D721Med (cell line): ENCODE measurements at places on chromosomes 4 and X.

DNA sequence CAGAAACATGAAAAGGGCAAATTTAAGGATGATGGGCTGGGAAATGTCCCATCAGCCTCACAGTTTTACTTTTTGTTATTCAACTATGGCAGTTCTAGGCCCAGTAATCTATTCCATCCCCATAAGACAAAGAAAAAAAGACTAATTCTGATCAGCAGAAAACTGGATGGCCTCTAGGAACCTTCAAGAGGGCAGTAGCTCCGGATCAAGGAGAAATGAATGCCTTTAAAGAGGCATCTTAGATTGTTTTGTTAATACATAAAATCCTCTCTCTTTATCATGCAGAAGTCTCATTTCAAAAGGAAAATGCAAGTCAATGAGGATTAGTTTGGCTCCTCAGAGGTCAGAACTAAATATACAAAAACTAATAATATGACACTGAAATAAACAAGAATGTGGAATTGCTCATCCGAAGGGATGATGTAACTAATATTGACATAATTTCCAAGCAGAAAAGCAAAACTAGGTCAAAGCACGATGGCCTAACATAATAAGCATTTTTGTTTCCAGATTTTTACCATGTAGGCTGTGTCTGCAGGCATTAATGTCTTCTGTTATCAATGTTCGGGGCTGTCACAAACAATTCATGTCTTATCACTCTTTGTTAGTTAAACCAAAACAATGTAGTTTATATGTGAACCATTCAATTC lies 8.8 kb downstream of the MID1 start:
- DNase-seq = no peak

DNA sequence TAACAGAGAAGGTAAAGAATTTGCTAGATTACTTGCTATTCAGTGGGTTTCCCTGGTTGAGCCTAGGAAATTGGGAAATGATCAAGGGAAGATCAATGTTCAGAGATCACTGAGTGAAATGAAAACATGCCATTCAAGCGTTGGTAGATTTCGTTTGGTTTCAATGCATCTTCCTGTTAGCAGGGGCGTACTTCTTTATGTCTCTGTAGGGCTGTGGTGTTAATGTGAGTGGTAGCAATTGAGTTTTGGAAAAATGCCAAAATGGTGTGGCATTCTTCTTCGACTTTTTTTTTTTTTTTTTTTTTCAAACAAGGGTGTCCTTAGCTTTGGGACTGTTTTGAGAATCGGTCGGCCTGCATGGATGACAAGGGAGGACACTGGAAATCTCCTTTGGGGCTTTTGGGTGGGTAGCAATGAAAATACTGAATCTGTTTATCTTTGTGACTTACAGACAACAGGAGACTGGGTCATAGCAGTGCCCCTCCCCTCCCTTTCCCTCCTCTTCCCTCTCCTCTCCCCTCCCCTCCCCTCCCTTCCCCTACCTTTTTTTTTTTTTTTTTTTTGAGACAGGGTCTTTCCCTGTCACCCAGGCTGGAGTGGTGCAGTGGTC lies 50.4 kb downstream of the SPRY1 start:
- DNase-seq = no peak

DNA sequence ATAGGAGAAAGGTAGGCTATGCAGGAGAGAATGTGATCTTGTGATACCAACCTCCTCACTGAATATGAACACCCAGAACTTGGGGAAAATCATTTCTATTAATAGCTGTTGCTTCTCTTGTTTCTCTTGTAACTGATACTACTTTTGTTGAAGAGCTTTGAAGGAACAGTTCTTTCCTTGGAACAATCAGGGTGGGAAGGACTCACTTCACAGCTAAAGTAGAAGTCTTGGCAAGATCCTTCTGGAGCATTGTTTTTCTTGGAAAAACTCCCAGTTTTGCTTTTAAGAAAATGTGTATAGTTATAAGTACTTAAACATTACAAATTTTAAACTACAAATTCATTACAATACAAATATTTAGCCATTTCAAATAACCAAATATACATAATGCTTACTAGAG lies 19.1 kb upstream of the XK start:
- DNase-seq = no peak

DNA sequence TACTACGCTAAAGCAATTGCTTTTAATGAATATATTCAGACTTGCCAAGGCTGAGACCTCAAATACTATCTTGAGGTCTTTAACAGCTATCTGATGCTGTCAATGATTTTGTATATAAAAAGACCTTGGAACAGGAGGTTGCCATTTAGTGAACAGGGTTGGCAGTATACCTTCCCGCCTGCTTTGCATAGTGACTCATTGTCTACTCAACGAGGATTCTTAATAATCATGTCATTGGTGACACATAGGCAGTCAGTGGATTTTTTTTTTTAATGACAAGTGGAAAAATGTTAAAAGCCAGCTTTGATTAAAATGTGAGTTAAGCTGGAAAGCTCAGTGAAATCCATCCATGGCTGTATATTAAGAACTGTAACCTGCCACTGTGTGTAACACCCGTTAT lies 164.0 kb downstream of the ASMT start:
- DNase-seq = no peak

- no peak for DNase-seq
Observed at GRCh38 chrX:34299451-34299967, 167.4 kb upstream of the FAM47A start.

DNA sequence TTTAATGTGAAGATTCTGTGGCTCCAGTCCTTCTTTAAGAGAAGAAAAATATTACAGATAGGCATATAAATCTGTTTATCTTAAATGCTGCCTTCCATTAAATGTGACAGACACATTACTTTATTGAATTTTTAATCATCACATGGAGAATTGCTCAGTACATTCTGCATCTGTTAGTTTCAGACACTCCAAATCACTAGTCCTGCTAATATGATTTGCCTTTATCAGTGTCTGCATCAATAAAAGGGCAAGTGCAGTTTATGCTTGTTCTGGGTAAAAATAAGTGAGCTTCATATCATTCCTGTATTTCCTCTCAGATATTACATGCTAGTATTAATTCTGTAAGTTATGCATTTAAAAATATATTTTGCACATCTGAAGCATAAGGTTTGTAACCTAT lies 666.4 kb downstream of the TECRL start:
- DNase-seq = no peak

DNA sequence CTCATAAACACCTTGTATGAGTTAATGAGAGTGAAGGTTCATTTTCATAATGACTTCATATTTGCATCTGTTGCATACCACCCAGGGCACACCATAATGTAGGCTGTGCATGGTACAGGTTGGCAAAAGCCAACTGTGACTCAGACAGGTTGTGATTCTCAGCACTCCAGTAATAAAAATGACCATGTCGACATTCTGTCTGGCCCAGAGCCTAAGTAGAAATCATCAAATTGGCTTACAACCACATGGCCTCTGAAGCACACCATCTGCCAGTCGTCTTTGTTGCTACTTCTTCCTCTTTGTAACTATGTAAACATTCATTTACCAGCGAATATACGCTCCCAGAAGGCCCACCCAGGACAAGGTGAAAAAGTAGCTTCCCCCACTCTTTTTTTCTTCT lies 459.5 kb downstream of the GASK1B start:
- DNase-seq = no peak

DNA sequence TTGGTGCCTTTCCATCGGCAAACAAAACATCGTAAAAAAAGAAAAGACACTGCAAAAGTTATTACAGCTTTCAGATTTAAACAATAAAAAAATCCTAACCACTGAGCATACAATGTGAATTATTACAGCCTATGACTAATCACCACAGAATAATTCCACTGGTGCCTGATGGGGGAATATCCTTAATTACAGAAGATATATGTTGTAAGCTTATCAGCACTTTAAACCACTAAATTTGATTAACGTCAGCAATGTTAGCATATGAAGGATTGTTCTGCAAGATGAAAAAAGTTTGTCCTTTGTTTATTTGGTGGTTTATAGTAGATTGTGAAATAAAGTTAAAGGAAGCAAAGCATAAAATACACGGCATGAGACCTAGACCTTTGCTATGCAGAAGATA lies 210.2 kb upstream of the ADAMTS3 start:
- no peak for DNase-seq

DNA sequence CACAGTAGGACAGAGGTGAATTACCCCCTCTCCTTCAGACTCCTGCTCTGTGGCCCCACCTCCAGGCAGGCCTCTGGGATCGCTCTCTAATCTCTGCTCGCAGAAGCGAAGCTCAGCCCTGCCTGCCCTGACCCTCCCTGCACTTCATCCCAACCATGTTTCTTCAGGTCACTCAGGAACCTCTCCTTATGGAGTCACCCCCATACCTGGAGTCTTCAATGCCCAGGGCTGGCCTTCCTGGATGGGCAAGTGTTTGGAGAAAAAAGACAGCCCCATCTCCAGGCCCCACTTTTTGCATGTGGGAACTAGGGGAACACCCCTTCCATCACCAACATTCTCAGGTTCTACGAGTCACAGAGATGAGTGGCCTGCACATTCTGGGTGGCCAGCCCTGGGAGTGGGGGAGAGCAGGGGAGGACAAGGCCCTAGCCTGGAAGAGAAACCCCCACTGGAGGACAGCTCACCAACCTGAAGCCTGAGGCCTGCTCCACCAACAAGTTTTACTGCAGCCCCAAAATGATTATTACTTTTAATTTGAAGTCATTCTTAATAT lies 90.8 kb downstream of the PPP2R2C start:
- no peak for DNase-seq

DNA sequence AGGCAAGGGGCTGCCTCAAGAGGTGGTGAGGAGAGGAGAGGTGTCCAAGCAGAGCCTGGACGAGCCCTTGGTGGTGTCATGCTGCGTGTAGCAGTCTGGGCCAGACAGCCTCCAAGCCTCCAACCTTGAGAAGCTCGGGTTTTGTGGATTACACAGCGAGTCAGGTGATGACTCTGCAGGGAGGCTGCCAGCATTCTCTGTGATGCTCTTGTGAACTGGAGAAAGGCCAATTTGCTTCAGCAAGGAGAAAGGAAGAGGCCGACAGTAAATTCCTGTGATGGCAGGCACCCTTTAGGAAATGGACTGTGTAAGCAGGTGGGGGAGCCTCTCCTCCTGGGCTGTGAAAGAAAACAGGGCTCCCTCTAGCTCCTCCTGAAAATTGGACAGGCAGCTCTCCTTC lies 36.0 kb upstream of the CD99L2 start:
- DNase-seq = no peak

- DNase-seq = no peak
Observed at GRCh38 chr4:739569-739968, 33.9 kb downstream of the PCGF3 start.

- no peak for DNase-seq
Observed at GRCh38 chr4:164803702-164804101, 49.8 kb downstream of the SMIM31 start.

DNA sequence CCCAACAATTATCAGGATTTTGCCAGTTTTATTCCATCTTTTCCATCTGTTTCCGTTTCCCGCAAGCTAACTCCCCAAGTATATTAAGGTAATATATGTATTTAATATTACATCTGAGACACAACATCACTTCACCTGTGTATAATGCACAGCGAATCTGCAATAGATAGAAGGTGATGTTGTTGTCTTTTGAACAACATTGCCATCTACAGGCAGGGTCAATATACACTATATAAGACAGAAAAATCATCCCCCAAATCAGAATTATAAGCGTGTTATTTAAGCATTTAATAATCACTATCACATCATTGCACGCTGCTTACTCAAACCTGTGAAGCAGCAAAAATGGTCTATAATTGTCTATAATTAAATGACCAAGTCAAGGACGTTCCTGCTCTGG lies 1115.5 kb downstream of the NLGN4X start:
- DNase-seq = no peak

- no peak for DNase-seq
Observed at GRCh38 chr4:63757929-63758328, 651.3 kb downstream of the TECRL start.

DNA sequence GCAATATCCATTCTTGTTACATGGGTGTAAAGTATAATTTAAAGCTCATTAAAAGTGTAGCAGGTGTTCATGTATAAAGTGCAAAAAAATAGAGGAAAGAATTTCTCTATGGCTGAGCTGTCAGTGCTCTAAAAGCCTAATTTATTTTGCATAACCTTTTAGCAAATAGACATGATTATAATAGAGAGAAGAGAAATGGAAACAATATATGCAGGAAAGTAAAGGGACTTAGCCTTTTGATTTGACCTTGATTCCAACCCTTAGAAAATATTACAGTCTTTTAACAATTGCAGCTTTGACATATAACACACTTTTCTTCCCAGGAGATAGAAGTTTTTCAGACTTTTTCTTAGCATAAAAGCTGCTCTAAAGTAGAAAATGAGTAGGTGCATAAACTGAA lies 978.3 kb downstream of the PCDH18 start:
- no peak for DNase-seq

GRCh38 chr4:25837107-25837506 lies 25.7 kb downstream of the SEL1L3 start:
- DNase-seq = no peak

DNA sequence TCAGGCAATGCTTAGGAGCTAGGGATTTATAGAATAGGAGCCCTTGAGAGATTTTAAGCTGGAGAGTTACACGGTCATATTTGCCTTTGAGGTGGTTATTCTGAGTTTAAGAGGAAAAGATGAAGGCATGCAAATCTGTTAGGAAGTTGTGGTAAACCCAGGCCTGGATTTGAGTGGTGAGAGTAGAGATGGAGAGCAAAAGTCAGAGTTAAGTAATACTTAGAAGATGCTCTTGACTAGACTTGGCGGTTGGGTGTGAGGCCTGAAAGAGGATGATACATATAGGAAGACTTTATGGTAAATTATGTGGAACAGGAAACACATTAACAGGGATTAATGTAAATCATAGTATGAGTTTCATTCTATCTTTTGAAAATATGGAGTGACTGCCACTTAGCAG lies 136.0 kb upstream of the ARX start:
- no peak for DNase-seq

GRCh38 chr4:121256887-121257466 lies 92.9 kb upstream of the TNIP3 start:
- no peak for DNase-seq

GRCh38 chrX:9644335-9644734 lies 121.3 kb downstream of the GPR143 start:
- no peak for DNase-seq

- no peak for DNase-seq
Observed at GRCh38 chr4:80219301-80220025, 22.2 kb downstream of the PRDM8 start.

DNA sequence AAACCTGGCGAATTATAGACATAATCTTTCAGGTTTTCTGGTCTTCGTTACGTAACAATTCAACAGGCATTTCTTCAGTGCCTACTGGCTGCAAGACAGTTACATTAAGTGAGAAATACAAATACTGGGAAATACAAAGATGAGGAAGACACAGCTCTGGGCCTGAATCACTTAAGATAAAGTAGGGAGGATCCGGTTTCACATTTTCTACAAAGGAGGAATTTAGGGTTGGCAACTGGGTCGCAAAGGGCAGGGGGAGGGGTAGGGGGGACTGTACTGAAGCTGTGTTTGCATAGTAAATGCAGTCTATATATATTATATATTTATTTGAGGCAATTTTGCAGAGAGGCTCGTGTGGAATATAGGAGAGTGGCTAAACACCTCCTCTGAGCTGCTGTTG lies 107.4 kb downstream of the MAML3 start:
- DNase-seq = no peak

DNA sequence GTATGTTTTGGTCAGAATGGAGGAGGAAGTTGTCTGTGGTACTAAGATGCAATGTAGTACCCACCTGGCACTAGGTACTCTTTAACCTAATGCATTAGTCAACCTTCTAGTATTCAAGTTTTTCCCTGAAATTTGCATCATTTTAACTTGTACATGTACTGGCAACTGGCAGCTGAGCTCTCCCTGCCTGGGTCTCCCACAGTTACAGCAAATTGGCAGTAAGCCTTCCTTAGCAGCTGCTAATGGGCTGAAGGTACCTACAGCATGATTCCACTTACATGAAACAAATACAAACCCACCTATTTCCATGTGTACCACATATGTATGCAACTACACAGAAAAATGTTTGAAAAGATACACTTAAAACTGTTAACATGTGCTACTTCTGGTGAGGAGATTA lies 8.1 kb upstream of the KLHL2 start:
- no peak for DNase-seq
